ENCODE measurements at places on chromosomes 16 and 17.

DNA sequence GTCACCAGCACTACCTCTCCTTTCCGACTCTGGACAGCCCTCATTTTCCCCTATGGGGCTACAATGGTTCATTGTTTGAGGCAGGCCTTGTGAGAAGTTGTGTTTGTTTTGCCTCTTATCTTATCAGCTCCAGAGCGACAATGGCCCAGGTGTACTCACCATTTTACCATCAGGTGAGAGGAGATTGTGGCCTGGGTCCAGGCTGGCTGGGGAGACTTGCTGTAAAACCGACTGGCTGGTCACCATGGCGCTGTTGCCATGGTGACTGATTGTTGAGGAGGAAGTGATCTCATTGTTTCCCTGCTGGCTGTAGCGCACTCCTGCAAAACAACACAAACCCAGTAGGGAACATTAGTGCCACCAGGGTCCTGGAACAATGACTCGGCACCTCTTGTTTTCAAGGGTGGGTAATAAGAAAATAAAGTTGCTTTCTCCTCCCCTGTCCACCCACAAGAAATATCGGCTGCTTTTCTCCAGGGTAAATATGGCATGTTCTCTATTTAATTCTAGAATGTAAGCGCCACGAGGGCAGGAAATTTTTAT, 34.4 kb downstream of the HNF1B start:
- no peak for DNase-seq

DNA sequence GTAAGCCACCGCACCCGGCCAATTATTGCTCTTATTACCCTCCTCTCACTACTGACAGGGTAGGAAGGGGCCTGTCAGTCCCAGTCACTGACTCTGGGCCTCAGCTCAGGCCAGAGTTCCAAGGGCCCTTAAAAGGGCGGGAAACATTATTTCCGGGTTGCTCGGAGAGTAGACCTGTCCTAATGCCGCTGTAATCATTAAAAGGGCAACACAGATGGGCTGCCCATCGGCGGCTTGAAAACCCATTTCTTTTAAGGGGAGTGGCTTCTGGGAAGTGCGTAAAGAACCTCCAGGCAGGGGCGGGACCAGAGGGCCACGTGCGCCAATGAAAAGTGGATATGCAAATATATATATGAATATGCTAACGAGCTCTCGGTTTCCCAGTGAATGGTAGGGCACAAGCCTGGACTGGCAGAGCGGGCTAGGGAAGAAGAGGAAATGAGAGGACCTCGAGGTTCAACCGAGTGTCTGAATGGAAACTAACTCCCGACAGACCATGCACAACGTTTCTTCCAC, 26.6 kb downstream of the PIPOX start:
- no peak for DNase-seq

DNA sequence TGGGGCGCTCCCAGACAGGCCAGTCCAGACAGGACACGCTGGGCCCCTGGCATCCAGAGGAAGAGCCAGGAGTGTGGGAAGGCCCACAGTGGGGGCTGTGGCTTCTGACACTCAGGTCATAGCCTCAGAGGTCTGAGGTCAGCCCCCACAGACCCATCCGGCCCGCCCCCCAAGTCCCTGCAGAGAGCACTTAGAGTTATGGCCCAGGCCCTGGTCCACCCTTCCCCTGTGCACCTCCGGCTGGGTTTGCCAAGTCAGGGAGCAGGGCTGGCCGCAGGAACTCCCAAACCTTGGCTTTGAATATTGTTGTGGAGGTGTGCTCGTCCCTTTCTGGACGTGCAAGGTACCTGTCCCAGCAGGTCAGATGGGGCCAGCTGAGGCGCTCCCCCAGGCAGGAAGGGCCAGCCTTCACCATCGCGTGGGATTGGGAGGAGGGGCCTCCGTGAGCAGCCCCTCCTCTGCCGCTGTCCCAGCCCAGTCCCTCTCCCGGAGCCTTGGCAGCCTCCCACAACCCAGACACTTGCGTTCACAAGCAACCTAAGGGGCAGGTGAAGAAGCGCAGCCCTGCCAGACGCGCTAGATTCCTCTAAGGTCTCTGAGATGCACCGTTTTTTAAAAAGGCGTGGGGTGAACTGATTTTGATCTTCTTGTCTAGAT, 74.6 kb downstream of the SOCS1 start:
- no peak for DNase-seq

DNA sequence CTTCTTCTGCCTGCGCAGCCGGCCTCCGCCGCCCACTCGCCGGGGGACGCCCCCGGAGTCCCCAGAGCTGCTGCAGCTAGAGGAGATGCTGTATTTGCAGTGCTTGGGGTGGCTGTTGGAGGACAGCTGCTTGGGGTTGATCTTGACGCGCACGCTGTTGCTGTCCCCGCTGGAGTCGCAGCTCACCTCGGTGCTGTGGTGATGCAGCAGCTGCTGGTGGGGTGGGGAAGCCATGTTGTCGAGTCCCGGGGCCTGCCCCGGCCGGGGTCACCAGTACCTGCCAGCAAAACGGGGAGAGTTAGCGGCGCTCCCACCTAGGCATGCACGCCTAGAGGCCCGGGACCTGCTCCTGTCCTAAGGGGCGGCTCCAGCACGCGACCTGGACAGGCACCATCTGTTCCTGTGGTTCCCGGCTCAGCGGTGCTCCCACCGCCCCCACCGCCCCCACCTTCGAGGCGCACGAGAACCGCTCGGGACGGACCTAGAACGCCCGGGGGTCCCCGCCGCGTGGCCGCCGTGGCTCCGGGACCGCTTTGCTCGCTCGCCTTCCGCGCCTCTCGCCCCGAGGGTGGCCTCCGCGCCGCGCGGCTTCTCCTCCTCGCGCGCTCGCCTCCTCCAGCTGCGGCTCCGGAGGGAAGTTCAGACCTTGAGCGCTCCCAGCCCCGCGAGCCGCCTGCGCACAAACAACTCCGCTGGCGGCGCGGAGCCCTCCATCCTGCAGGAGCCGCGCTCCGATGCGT, 863 bp downstream of the ADCY9 start:
- peak; percentile 61 for DNase-seq

DNA sequence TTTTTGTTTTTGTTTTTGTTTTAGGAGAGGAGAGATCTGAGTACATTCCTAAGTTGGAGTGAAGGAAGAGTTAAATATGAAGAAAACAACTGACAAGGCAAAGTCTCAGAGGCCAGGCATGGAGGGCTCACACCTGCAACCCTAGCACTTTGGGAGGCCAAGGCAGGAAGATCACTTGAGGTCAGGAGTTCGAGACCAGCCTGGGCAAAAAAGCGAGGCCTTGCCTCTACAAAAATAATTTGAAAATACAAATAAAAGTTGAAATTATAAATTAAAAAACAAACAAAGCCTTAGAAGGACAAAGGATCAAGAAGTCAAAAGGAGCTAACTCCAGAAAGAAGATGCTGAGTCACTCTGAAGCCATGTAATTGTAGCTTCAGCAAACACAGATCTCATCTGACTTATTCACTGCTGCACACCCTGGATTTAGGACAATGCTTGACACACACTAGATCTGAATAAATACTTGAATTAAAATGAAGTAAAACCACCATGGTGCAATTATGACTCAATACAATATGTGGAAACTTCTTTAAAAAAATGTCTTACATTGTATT, 9.1 kb downstream of the CEP20 start:
- peak; percentile 92 for DNase-seq

DNA sequence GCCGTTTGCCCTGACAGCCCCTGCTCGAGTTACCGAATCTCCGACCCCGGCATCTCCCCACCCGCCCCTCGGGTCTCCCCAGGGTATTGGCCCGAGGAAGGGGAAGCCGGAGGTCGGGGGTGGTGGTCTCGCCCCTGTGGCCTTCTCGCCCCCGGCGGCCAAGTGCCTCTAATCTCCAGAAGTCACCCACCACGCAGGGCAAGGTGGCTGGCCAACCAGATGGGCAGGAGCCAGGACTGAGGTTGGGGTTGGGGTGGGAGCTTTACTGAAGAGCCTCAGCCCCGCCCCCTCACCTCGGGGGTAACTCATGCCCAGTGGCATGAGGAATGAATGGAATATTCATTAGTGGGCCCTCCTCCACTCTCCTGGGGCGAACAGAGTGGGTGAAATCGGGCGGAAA, 637 bp downstream of the DHRS11 start:
- DNase-seq = no peak

GRCh38 chr16:83110269-83110668, 483.5 kb downstream of the CDH13 start:
- peak; percentile 61 for DNase-seq

DNA sequence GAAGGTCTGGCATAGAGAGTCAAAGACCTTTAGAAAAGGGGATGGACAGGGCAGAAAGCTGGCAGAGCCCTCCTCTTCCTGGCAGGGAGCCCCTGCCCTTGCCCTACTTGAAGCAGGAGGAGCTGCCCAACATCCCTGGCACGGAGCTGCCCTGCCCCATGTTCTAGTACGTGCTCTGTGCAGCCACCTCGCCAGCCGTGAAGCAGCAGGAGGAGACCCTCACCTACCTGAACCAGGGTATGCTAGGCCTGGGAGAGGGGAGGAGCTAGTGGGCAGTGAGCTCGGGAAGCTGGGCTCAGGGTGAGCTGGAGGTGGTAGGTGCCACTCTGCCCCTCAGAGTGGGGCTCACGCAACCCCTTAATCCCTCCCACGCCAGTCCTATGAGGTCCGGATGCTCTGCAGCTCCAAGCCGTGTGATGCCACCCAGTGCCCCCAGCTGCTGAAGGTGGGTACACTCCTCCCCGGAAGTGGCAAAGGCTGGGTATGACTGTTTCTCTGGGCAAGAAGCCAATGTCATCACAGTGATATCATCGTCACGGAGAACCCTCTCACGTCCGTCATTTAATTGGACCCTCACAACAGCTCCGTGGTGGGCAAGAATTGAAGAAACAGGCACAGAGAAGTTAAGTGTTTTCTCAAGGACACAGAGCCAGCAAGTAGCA, 12.7 kb upstream of the STAC2 start:
- no peak for DNase-seq

DNA sequence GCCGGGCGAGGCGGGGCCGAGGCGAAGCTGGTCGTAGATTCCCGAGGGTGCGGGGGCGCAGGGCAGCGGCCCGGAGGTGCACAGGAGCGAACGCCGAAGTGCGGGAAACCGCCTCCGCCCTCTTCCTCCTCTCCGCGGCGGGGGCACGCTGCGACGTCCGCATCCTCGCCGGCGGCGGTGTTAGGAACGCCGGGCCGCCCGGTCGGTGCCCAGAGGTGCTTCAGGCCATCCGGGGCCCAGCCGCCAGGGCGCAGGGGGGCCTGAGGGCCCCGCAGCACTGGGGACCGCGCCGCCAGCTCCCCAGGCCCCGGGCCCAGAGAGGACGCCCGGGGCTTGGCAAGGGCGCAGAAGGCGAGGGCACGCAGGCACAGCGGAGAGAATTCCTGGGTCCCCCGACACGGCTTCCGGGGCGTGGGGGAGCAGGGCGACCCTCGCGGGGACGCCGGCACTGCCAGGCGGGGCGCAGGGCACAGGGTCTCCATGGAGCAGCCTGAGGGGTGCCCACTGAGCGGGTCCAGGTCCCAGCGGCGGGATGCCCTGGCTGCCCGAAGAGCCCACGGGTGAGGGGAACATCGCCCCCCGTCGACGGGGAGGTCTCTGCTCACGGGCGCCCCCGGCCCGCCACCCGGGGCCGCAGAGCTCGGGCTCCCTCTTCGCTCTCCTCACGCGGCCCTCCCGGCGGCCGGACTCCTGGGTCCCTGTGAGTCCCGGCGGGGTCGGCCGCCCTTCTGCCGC, 576 bp downstream of the EPOP start:
- DNase-seq = no peak

- no peak for DNase-seq
These were observed 1.0 kb downstream of the AMZ2 start for GRCh38 chr17:68248891-68249290.

GRCh38 chr17:8131844-8132441, 8.0 kb upstream of the HES7 start:
- no peak for DNase-seq

DNA sequence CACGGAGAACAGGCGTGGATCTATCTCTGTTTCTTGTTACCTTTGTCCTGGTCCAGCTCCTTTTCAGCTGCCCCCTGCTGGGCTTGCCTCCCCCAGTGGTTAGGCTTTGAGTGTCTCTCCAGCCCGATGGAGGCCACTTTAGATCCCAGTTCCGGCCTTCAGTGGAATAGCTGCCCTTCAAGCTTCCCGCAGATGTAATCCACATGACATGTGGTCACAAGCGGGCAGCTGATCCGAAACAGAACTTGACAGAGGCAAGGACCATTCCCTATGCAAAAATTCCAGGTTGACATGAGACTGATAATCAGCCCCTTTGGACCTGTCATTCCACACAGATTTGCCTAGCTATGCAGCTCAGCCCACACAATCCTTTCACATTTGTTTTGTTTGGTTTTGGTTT, 40.6 kb upstream of the AQP8 start:
- no peak for DNase-seq

DNA sequence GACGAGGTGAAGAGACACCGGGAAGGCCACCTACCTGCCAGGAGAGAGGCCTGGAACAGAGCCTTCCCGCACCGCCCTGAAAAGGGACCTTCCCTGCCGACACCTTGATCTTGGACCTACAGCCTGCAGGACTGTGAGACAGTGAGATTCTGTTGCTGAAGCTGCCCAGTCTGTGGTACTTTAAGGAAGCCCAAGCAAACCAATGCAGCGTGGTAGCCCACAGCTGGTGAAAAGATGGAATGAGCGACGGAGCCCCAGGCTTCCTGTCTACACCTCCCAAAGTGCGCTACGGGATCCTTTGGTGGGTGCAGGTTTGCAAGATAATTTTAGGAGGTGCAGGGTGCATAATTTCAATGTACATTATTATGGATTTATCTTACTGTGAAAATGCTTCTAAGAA, 33.9 kb downstream of the TNFRSF13B start:
- no peak for DNase-seq
